ENCODE measurements at places on chromosomes 1 and 21. TPM values are rescaled to one million over a fixed set of nuclear protein-coding genes. Genes with fewer than 3 reads are reported as not detected.

YOD1 gene
- 18.1 TPM for total RNA-seq

OR2L8 gene
- 0.53 TPM for total RNA-seq

PNRC2 gene
- total RNA-seq = 156 TPM

PRKAA2 gene
- 19.5 TPM for total RNA-seq

MROH7 gene
- total RNA-seq = 7.5 TPM

KAZN gene
- 8.4 TPM for total RNA-seq

LAPTM5 gene
- 20.4 TPM for total RNA-seq

AMY1A gene
- not detected for total RNA-seq

TCHHL1 gene
- not detected for total RNA-seq

IVL gene
- 2.7 TPM for total RNA-seq

PRR9 gene
- total RNA-seq = not detected

CLDN8 gene
- total RNA-seq = 1.6 TPM

ANKRD34A gene
- 0.21 TPM for total RNA-seq

SPRR1A gene
- total RNA-seq = not detected

OLFML3 gene
- total RNA-seq = 206 TPM

DYRK3 gene
- 12.8 TPM for total RNA-seq

TLR5 gene
- 5.7 TPM for total RNA-seq

All from urinary bladder (tissue), 4 donors.